Hepatocyte (in vitro differentiated cells): ENCODE measurements at places on chromosomes 6 and 20. TPM values are rescaled to one million over a fixed set of nuclear protein-coding genes. Genes with fewer than 3 reads are reported as not detected.

The KHDC1L gene
- polyA plus RNA-seq: 0.61 TPM in 1 of 2 replicates, not detected in the other

The SLC22A23 gene
- 13.1 and 14.3 TPM in 2 replicates for polyA plus RNA-seq

The FAM209B gene
- polyA plus RNA-seq: 0.26 TPM in 1 of 2 replicates, not detected in the other

DNA sequence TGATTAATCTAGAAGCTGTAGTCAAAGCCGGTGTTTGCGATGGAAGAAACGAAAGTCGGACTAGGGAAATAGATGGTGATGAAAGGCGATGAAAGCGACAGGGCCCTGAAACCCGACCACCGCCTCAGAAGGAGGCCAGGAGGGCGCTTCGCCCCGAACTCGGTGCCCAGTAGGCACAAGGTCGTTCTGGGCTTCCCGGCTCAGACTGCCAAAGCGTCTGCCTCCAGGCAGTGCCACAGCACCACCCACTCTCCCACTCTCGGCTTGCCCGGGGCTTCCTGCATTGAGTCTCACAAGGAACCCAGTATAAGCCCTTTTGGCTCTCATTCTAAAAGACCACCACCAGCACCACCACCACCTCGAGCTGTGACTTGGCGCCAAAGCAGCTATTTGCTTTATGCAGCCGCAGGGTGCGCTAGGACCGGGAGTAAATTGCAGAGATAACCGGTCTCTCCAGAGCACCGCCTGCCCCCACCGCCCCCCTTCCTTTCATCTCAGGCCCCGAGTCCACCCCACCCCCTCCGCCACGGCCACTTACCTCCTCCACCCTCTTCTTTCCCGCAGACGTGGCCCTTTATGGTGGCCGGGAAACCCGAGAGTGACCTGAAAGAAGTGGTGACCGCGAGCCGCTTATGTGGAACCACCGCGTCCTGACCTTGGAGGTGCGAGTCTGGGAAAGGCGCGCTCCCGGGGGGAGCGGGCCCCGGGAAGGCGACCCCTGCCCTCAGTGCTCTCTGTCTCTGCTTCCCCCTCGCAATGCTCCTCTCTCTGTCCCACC is 2.4 kb downstream of the TCF21 start:
- DNase-seq: peak; percentile 39

DNA sequence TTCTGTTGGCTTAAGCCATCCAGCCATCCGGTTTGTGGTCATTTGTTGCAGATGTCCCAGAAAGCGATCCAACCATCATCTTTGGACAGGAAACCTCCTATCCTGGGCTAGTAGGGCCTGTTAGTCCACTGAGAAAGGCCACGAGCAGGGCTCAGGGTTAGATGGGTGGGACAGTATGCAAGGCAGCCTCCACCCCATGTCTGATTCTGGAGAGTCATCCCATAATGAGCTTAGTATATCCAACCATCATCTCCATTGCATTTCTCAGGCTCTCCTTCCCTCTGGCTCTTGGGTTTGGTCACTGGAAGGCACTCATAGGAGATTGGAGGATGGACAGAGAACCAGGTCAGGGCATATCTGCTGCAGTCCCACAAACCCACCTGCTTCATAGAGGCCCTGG is 117.8 kb downstream of the LRFN2 start:
- no peak for DNase-seq

DNA sequence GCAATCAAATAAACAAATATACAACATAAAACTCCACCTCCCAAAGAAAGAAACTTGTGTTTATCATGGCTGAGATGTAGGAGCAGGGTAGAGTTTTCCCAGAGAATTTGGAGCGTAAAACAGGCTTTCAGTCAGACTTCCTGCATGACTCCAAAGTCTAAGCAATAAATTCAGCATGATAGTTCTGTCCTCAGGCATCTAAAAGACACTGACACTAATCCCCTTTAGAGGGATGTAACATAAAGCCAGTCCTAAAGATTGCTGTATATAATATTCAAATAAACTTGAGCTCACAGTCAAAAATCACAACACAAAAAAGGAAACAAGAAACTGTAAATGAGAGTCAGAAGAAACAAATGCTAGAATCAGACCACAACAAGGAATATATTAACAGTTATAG is 234.4 kb downstream of the CENPW start:
- DNase-seq: no peak

The GMPR gene
- polyA plus RNA-seq: 16.5 and 16.6 TPM in 2 replicates

- DNase-seq: peak; percentile 63
Measured at GRCh38 chr6:56842686-56843475, 112.0 kb upstream of the BEND6 start.
